ENCODE measurements at places on chromosomes 3 and 15.

- no peak for DNase-seq
These were observed 1.2 kb downstream of the GABRB3 start for GRCh38 chr15:26771578-26772153.

DNA sequence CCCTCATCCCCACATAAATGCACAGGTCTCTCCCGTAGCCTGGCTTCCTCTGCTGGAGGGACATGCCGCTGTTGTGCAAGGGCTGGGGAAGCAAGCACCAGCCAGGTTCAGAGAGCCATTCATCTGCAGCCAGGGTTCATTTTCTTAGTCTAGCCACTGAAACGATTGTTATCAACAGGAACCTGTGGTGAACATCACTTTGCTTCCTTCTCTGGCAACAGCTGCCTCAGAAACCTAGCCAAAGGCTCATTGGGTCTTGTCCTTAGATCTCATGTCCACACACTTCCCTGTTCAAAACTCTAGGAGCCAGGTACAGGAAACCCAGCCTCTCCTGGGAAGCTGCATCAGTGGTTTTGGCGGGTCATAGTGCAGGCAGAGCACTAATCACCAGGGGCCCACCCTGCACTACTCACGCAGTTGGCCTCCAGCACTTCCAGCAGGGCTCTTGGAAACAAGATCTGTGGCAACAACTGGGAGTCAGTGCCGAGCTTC is 47.0 kb downstream of the OXNAD1 start:
- DNase-seq = peak; percentile 71

GRCh38 chr15:58459560-58459959 is 27.8 kb downstream of the LIPC start:
- DNase-seq = no peak

- peak; percentile 41 for DNase-seq
These were observed 45.0 kb downstream of the ESYT3 start for GRCh38 chr3:138479438-138479863.

- no peak for DNase-seq
These were observed 77.7 kb downstream of the CBLB start for GRCh38 chr3:105791131-105791530.

GRCh38 chr3:39757307-39757706 is 52.1 kb upstream of the MYRIP start:
- no peak for DNase-seq

DNA sequence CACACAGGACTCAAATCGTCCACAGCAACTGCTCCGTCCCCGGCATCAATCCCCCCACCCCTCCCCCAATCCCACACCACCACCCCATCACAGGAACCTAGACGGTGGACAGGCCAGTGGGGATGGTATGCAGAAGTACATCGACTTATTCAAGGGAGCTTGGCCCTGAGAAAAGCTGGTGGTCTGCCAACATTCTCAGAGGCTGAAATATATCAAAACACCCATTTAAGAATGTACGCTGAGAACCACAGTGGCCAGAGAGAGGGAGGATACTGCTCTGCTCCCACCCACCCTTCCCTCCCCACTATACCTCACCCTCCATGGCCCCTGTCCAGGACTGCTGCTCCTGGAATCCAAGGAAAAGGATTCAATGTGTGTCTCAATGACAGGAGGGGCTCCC is 12.4 kb upstream of the USP3 start:
- DNase-seq = no peak

DNA sequence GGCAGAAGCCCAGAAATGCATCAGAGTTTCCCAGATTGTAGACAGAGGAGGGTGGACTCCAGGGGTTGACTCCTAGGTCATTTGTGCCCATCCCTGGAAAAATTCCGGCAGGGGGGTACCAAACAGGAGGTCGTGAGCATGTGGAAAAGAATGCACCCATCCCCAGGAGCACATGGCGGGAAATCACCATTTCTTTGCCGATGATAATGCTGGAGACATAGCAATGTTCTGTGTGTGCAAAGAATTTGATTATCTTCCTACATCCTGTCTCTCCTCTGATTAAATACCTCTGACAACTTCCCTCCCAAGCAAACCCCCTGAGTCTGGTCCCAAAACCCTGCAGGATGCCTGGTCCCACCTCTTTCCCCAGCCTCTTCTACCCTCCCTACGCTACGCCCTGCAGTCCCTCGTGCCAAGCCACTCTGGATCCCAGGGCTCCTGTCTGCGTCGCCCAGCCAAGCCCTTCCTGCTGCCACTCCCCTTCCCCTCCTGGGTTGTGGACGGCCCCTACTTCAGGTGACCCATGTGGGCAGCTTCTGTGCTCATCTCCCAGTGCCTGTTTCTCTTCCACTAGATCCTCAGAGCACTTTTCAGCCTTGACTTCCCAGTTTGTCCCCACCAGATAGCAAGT is 15.8 kb downstream of the WNT7A start:
- no peak for DNase-seq

GRCh38 chr15:75644376-75644775 is 3.3 kb upstream of the SNX33 start:
- DNase-seq = no peak

GRCh38 chr3:11195721-11196332 is 41.5 kb downstream of the HRH1 start:
- DNase-seq = no peak

GRCh38 chr3:146091397-146091796 is 69.6 kb downstream of the PLOD2 start:
- DNase-seq = no peak

- no peak for DNase-seq
These were observed 235.2 kb downstream of the GABRB3 start for GRCh38 chr15:26537663-26538062.
